HS-5 (cell line): ENCODE measurements at places on chromosomes 7 and 10.

- DNase-seq = no peak
Observed at GRCh38 chr7:85475071-85475470, 288.2 kb upstream of the SEMA3D start.

DNA sequence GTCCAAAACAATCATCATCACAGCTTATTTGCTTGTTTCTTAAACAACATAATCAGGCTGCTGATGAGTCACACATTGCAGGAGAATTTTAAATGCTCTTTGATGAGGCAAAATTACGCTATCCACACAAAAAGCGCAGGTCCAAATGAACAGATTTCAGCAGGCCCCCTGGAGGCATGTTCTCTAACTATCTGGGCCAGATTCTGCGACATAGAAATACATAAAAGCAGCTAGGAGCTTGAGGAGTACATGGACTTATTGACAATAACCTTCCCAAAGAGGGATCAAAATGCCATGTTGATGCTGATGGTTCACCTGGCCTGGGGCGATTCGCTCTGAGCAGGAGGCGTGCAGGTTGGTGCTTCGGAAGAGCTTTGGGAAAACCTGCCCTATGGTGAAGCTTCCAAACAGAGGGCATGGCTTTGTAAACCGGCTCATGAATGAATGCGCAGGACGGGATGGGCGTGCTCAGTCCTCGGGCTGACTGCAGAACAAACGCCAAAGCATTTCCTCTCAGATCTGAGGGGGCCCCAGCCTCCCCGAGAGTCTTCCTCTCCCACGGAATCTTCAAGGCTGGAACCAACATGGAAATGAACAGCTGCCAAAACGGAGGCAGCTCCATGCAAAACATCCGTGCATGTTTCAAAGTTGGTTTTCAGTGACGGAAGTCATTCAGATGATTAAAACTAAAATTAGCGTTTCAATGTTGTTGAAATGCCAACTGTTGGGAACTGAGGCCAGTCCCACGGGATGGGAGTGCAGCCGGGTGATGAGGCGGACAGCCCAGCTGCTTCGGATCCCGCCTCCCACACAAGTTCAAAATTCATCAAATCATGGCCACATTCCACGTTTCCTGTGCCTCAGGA is 179.6 kb downstream of the TCERG1L start:
- DNase-seq = no peak

GRCh38 chr10:68137171-68137570 is 27.9 kb downstream of the MYPN start:
- no peak for DNase-seq

DNA sequence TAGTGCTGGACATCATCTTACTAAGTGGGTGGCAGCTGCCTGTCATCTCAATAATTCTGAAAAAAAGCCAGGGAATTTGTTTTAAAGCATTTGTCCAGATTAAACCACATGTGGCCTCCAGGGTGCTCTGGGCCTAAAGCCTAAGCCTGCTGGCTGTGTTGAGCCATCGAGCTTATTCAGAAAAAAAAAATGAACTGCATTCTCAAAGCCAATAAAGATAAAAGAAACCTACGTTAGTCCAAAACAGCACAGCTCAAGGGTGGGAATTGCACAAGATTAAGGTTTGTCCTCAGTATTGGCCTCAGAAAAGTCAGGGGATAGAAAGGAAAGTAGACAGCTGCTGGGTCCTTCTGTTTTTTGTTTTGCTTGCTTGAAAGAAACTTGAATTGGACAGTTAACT is 22.6 kb upstream of the PRTFDC1 start:
- no peak for DNase-seq

GRCh38 chr10:27390681-27391080 is 113.4 kb upstream of the RAB18 start:
- no peak for DNase-seq

DNA sequence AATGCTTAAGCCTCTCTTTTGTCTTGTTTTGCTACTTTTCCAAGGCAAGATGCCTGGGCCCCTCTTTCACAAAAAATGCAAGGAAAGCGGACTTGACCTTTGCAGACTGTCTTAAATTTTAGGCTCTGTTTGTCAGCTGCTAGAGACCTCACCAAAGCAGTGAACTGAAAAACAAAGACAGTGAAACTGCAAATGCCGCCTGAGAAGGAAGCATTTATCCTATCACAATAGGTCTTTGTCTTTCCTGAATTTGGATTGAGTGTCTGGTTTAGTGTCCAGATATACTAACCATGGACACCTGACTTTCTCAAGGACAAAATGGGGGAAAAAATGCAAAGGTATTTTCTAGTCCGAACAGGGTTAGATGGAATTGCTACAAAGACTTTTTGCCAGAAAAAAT is 256.9 kb downstream of the INHBA start:
- DNase-seq = no peak

DNA sequence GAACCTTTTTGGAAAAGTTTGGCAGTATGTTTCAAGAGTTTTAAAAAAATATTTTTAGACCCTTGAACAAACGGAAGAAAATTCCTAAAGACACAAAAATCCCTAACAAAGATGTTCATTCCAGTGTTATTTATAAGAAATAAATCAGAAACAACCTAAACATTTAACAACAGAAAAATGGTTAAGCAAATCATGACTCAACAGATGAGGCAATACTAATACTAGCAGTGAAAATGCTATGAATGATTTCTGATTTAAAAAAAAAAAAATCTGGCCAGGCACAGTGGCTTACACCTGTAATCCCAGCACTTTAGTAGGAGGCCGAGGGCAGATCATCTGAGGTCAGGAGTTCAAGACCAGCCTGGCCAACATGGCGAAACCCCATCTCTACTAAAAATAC is 61.0 kb downstream of the ARHGAP12 start:
- DNase-seq = no peak

GRCh38 chr7:139924461-139924860 is 95.4 kb downstream of the TBXAS1 start:
- no peak for DNase-seq

DNA sequence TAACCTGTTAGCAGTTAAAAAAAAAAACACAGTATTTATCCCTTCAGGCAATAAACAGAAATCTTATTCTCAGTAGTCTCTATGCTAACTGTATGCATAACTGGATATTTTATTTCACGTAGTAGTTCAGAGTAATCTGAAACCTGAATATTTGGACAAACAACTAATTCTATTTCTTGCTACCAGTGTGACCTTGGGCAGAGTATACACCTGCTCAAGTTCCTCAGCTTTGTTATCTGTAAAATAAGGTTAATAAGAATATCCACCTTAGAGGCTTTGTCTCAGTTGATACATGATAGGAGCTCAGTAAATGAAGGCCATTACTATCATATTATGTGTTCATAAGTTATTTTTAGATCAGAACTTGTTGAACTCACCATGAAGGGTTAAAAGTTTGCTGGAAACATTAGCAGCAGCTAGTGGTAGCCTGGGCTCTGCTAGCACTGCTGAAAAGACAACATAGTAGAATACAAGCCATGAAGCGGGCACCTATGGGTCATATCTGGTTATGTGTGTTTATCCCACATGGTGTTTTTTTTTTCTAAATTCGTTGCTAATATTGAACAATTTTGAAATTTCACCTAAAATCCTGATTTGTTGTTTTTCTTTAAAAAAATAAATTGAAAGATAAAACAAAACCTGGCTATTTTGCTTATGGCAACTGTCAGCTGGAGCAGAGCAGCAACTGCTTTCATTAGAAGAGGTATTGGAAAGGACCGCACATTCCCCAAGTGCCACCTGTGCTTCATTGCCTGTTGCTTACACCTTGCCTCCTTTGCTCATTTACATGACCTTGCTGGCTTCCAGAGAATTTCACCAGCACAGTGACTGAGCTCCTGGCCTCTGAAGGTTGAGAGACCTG is 303.0 kb downstream of the PRKG1 start:
- DNase-seq = no peak

DNA sequence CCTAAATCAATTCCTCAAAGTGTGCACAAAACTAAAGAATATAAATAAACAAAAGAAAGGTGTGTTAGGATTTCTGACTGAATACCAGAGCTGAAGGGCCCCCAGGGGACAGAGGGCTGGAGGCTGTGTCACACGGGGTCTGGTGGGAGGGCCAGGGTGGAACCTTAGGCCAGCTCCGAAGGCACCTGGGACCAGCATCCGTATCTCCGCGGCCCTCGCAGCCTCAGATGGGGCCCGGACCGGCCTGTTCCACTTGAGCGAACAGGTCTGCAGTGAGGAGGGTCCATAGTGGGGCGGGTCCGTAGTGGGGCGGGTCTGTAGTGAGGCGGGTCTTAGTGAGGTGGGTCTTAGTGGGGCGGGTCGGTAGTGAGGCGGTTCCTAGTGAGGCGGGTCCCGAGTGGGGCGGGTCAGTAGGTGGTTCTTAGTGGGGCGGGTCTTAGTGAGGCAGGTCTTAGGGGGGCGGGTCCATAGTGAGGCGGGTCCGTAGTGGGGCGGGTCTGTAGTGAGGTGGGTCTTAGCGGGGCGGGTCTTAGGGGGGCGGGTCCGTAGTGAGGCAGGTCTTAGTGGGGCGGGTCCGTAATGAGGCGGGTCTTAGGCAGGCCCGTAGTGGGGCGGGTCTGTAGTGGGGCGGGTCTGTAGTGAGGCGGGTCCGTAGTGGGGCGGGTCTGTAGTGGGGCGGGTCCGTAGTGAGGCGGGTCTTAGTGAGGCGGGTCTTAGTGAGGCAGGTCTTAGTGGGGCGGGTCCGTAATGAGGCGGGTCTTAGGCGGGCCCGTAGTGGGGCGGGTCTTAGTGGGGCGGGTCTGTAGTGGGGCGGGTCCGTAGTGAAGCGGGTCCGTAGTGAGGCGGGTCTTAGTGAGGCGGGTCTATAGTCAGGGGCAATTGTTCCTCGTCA is 15.1 kb downstream of the GPR146 start:
- no peak for DNase-seq

DNA sequence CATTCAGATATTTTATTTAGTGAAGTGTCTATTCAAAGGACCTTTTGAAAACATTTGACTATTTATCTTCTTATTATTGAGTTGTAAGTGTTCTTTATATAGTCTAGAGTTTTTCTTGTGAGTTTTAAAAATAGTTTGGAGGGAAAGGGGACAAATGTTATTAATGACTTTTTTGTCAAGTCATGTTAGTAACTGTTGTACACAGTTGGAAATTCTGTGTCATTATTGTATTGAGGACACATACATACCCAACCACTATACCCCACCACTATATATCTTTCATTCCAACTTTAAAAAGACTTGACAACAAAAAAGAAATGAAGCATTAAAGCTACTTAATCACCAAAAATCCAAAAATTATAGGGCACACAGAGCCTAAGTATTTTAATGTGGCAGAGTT is 53.2 kb upstream of the OIT3 start:
- DNase-seq = no peak

DNA sequence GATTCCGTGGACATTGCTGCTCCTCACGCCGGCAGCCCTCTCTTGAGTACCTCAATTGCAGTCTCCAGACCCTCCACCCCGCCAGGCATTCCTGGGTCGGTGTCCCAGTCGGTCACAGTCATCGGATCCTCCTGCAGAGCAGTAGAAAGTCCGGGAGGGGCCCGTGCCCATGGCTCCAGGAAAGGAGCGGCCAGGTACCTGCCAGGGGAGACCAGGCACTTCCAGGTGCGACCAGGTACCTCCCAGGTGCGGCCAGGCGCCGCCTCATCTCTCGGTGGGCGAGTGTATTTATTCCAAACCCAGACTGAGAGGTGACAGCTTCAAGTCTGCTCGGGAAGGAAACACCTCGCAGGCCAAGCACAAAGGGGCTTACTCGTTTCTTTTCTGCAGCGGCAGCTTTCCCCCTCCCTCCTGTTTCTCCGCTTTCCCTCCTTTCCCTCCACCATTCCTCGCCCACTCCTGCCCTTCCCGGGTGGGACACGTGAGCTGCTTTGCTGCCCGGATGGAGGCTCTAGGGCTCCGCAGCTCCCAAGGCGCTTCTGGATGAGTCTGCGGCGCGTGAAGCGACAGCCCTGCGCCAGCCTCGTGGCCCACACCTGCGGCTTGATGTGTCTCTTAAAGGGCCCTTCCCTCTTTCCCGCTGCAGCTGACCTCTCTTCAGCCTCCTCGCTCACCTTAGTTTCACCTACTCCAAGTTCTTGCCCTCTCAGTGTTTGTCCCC is 39.4 kb upstream of the AGK start:
- DNase-seq = no peak

DNA sequence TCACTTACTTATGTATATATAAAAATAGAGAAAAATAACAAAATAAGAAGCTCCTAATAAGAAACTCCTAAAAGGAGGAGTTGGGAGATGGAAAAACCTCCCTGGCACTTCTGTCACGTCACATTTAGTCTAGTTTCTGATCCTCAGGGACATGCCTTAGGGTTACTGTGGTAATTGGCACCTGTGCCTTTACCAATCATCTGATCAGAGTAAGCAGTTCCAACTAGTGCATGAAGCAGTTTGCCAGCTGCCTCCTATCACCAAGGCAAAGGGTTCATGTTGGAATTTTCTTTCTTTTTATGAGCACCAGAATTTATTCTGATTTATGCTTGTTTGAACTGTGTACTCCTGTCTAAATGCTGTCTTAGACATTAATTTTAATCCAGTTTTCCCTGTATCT is 49.9 kb downstream of the ARL4A start:
- no peak for DNase-seq

DNA sequence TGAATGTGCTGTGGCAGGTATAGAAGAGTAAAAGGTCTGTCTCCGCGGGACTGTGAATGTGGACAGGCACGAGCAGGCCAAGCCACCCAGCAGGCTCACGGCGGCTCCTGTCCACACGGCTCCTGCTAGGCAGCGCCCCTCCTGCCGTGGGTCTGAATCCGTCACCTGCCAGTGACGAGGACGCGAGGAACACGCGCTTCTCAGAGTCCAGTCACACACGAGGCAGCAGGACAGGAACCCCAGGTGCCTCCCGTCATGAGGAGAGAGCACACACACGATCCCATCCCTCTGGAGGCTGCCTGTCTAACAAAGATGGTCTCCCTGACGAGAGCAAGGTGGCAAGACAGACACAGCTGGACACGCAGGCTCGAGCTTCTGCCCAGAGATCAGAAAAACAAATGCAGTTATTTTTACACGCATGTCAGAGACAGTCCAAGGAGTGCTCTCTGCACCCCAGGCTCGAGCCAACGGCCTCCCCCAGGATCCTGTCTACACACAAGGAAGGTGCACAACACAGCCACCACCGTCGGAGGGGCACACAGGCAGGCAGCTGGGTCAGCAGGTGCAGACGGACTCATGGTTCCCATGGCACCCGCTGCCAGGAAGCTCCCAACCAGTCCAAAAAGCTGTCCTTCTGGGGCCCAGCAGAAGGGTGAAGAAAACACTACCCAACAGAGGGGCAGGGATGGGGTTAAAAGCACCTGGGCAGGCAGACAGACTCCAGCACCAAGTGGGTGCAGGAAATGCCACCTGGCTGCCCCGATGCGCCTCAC is 103.2 kb downstream of the MAD1L1 start:
- DNase-seq = no peak

GRCh38 chr10:133180965-133181639 is 21.1 kb downstream of the KNDC1 start:
- no peak for DNase-seq

GRCh38 chr7:23332910-23333612 is 33.9 kb downstream of the MALSU1 start:
- no peak for DNase-seq

DNA sequence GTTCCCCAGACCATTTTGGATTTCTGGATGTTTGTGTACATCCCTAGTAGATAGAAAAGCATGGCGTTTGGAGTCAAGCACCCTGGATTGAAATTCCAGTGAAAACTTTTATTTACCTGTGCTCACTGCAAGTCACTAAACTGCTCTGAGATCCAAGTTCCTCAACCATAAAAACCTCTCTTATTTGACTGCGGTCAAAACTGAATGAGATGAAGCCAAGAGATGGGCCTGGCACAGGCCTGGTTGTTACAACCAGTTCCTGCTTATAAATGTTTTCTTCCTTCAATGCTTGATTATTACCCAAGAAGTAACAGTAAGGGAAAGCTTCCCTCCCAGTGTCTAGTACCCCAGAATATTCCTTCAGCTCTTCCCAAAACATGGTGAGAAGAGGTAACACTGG is 70.9 kb upstream of the HPS1 start:
- no peak for DNase-seq
